ENCODE measurements at places on chromosomes 7 and 10.

- no peak for DNase-seq
Observed at GRCh38 chr7:104972500-104972899, 41.5 kb upstream of the KMT2E start.

GRCh38 chr7:42931447-42931833 is 534 bp downstream of the PSMA2 start:
- peak; percentile 49 for DNase-seq

DNA sequence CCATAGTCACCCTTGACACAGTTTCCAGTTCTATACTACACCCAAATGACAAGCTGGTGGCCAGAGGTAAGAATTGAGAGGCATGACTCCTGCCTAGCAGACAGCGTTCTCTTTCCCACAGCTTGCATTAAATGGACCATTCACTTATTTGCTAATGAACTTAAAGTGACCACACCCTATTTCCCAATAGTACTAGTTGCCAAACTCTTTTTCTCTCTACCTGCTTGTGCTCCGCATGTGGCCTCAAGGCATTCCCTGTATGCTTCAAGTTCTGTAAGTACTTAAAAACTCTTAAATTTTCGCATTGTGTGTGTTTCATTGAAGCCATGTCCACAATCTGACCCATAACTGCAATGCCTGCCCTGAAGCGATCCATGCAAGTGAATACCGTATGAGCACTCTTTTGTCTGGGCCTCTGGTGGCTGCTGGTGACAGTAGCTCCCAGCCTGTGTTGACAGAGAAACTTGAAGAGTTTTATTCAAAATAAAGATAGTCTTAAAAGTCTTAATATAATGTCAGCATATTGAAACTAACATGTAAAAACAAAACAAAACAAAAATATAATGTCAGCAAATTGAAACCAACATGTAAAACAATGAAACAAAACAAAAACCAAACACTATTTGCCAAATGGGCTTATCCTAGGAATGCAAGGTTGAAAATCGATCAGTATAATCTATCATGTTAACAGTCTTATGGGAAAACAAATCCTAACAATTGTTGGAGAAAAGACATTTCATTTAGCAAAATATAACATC is 73.6 kb downstream of the CCSER2 start:
- no peak for DNase-seq

- DNase-seq, result no peak
Observed at GRCh38 chr10:83725567-83725966, 413.7 kb upstream of the GHITM start.

GRCh38 chr7:3916146-3916545 is 615.1 kb downstream of the SDK1 start:
- no peak for DNase-seq

Data from CD4-positive, alpha-beta T cell treated with Interleukin-17A for 1 hour (primary cell).